ENCODE measurements at places on chromosomes 5 and 9. TPM values are rescaled to one million over a fixed set of nuclear protein-coding genes. Genes with fewer than 3 reads are reported as not detected.

Gene PCDHGB7
- total RNA-seq = 11.2 TPM

Gene COMMD10
- 26.4 TPM for total RNA-seq

Gene SLC36A2
- not detected for total RNA-seq

Gene UAP1L1
- 16.0 TPM for total RNA-seq

Gene IFNB1
- total RNA-seq = not detected

Gene SLC36A3
- total RNA-seq = not detected

Gene PCDHB7
- total RNA-seq = under 0.01 TPM

Gene TAF11L4
- total RNA-seq = not detected

Gene IZUMO3
- not detected for total RNA-seq

Gene SLC12A2
- total RNA-seq = 37.1 TPM

Gene EPB41L4A
- 0.64 TPM for total RNA-seq

Gene TMEM232
- total RNA-seq = 1.3 TPM

Gene OR1Q1
- total RNA-seq = not detected

Gene RANBP17
- 33.7 TPM for total RNA-seq

Gene ARL14EPL
- not detected for total RNA-seq

Gene IL5
- total RNA-seq = not detected

Gene DOCK8
- 0.32 TPM for total RNA-seq

Gene SOWAHA
- under 0.01 TPM for total RNA-seq

Gene SLC46A2
- total RNA-seq = not detected

Gene CNTFR
- total RNA-seq = not detected

Gene LHX6
- total RNA-seq = not detected

Gene TSSK1B
- total RNA-seq = 0.64 TPM

Gene BAAT
- total RNA-seq = under 0.01 TPM

Gene SELENOP
- 15.5 TPM for total RNA-seq

Gene TAL2
- total RNA-seq = not detected

Gene IFNA21
- not detected for total RNA-seq

Gene SPINK7
- total RNA-seq = not detected

Gene PCDHB11
- not detected for total RNA-seq

Gene C8G
- 0.86 TPM for total RNA-seq

Gene RASGRF2
- total RNA-seq = 3.9 TPM

Gene ACOT12
- not detected for total RNA-seq

Gene NRG2
- under 0.01 TPM for total RNA-seq

Gene PITX1
- 66.7 TPM for total RNA-seq

Gene STPG3
- not detected for total RNA-seq

Gene RNF183
- total RNA-seq = not detected

Gene PTGS1
- total RNA-seq = 10.4 TPM

Gene RPP25L
- 14.7 TPM for total RNA-seq

Gene INSL4
- not detected for total RNA-seq
